GOT3 (cell line): ENCODE measurements at places on chromosomes 3 and 15.
A peak's percentile ranks its signal among the peaks of the same experiment; 100 is the strongest.

- no peak for DNase-seq
These were observed 20.1 kb downstream of the KBTBD8 start for GRCh38 chr3:67018105-67018788.

- no peak for DNase-seq
These were observed 47.7 kb downstream of the PXYLP1 start for GRCh38 chr3:141279077-141279967.

GRCh38 chr3:31959951-31960792 lies 20.9 kb downstream of the OSBPL10 start:
- no peak for DNase-seq

- no peak for DNase-seq
These were observed 52.5 kb downstream of the SH3BP5 start for GRCh38 chr3:15279671-15280402.

DNA sequence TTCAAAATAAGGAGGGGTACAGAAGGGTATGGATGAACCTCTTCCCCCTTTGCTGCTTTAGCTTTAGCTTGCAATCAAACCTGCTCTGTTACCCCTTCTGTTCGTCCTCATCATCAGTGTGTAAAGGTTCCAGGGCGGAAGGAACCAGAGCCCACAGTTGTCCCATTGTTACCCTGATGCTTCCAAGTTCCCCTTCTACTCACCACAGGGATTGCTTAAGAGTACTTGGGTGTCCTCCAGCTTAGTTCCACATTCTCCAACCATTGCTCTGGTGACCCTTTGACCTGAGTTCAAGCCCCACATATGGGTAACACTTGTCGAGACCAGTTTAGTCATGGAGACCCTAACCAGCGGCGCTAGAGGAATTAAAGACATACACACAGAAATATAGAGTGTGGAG lies 1080.1 kb upstream of the ALCAM start:
- DNase-seq: no peak

GRCh38 chr15:39668457-39668856 lies 87.6 kb downstream of the THBS1 start:
- DNase-seq: no peak

DNA sequence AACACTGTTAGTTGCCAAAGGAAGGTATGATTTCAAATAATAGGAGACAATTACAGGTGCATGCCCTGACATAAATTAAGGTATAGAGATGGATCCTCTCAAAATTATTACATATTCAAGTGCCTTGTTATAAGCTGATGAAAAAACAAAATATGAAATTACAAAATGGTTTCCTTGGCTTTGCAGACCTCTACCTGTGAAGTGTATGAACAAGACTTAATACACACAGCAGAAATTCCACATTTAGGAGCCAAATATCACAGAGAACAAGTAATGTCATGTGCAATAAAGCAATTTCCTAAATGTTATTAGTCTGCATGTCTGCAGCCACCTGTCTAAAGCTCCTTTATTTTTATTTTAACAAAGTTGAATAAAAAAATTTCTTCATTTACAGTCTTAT lies 151.5 kb downstream of the ALCAM start:
- DNase-seq: no peak

GRCh38 chr3:8970971-8971589 lies 7.8 kb upstream of the RAD18 start:
- no peak for DNase-seq

DNA sequence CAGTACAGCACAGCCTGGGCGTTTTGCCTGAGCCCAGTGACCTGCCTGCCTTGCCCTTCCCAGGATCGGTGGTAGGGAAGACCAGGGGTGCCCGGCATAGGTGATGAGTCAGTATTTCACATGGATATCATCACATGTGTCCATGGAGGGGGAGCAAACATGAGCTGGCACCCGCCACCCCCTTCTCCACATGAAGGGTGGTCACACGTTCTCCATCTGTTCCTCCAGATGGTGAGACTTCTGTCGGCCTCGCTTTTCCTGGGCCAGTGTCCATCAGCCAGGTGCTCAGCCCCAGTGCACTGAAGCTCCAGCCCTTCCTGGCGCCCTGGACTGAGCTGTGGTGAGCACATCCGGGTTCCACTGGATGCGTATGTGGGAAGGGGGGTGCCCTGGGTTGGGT lies 208.4 kb downstream of the UBE3A start:
- no peak for DNase-seq

DNA sequence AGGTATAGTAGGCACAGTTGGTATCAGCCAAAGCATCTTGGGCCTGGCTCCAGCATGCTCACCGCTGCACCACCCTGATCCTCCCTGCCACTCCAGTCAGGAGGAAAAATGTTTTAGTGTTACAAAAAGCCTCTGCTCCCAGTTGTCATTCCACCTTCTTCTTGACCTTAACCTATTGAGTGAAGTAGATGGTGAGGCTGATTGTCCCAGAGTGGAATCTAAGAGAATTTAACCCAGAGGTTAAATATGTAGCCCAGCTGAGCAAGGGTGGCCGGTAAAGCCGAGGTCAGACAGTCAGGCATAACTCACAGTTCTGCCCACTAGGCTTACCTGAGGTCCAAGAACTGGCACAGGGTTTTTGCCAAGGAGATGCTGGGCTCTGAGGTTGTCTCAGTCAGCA lies 30.7 kb upstream of the TNIK start:
- no peak for DNase-seq

GRCh38 chr3:67860429-67860828 lies 206.0 kb upstream of the SUCLG2 start:
- DNase-seq: no peak

DNA sequence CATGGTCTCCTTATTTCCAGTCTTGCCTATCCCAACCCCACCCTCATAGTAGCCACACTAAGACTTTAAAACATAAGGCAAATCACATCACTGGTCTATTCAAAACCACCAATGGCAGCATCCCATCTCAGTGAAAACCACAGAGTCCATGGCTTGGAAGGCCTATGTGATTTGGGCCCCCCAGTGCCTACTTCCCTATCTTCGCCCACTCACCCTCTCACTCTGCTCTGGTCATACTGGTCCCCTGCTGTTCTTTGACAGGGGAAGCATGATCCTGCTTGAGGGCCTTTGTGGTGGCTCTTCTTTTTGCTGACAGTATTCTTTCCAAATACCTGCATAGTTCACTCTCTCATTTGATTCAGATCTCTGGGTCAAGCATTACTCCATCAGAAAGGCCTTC lies 3.3 kb downstream of the GTF2A2 start:
- no peak for DNase-seq

- no peak for DNase-seq
These were observed 624 bp downstream of the AP3B2 start for GRCh38 chr15:82709081-82709420.

DNA sequence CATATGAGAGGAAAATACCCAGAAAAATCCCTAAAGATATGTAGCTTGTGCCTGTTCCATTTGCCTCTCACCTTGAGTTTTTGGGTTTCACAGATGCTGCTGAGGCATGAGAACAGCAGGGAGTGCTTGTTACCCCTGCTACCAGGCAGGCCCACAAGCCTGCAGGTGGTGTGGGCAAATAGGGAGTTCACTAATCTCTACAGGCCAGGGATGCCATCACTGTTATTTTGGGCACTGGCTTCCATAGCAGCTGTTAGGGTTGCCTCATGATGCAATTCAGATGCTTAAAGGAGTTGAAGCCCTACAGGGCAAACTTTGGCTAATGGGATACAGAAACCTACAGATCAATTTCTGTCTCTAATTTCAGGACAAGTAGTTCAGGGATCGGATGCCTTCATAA lies 873.5 kb downstream of the OTOL1 start:
- no peak for DNase-seq

GRCh38 chr3:195397524-195397923 lies 45.3 kb downstream of the ACAP2 start:
- DNase-seq: no peak

- no peak for DNase-seq
These were observed 405.9 kb upstream of the ZNF385D start for GRCh38 chr3:22156868-22157267.

DNA sequence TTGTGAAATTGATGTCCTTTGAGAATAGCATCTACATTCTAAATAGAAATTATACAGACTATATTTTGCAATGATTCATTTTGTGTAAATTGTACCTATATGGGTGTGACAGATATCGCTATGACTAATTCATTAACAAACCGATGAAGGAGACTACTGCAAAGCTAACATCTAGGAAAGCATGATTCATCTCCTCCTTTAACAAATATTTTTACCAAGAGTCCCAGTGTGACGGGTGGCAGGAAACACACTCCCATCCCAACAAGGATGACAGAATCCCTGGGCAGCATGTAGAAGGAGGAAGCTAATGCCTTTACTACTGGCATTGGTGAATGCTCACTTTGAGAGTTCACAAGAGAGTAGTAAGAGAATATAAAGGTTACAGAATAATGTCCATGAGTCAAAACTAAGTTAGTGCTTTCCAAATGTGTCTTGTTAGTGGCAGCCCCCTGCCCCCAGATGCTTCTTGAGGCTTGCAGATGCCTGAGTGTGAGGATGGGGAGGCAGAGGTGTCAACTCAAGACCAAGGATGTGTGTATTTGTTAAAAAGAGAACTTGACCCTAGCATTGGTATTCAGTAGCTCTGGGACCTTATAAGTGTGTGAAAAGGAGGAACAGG lies 180.6 kb downstream of the FMN1 start:
- no peak for DNase-seq

DNA sequence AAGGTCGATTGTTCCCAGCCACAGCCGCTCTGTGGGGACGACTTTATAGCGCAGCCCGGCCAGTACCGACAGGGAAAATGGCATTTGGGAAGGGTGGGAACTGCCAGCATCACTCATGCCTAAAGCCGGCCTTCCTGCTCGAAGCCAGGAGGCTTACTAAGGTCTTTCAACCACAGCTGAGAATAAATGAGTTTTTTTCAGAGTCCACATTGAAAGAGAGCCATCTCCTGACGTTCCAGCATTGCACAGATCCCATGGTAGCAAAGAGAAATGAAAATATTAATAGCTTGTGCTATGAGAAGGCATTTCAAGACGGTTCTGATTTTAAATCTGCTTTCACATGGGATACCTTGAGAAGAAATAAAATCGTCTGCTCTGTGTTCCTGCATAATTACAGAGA lies 230.2 kb upstream of the IGF1R start:
- DNase-seq: no peak

- no peak for DNase-seq
These were observed 92.0 kb downstream of the FAM43A start for GRCh38 chr3:194777729-194778128.

- no peak for DNase-seq
These were observed 34.0 kb downstream of the B3GALNT1 start for GRCh38 chr3:161070980-161071663.

GRCh38 chr15:51332206-51333147 lies 5.9 kb downstream of the CYP19A1 start:
- DNase-seq: no peak

- DNase-seq: peak; percentile 84
These were observed 10.8 kb upstream of the SHF start for GRCh38 chr15:45198337-45199135.

DNA sequence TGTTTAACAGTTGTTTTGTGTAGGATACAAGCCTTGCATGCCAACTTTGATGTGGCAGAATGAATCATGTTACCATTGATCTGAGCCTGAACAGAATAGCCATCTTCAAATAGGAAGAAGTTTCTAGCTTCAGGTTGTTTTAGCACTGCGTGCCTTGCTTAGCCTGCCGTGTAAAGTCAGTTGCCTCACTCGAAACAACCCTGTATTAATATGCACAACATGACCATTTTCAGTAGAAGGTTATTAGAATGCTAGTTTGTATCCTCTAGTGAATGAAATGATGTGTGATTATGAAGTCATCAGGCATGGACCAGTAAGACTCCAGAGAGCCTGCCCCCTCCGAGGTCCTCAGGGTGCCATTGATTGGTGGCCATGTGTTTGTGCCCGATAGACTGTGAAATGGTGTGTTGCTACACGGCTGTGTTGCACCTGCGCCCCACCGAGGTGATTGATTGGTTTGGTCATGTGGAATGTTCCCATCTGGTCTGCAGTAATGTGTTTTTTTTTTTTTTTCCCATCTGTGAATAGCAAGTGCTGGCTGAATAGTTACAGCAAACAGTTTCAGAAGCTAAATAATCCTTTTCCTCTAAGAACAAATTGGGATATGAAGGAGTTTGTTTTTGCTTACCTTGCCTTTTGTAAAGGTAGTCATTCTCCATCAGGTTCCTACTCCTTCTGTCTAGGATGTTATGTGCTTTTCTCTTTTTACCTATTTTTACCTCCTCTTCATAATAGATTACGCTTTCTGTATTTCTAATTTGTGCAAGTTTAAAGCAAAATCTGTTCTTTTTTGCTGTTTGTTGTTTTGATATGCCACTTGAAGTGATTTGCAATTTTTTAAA lies 214.9 kb downstream of the TCF12 start:
- DNase-seq: no peak

DNA sequence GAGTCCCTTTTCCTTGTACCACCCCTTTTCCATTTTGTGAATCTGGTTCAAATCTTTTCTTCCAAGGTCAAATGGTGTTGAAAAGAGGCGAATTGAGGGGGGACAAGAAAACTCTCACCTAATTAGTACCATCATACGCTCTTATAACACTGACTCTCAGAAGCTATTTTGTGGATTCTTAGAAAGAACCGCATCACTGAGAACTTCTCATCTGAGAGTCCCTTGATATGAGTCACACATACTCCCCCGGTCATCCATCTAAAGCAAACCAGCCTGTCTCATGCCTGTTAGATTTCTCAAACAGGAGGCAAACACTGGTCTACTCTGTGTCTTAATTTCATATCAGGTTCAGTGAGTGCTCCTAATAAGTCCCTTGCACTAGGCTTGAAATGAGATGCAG lies 76.5 kb upstream of the SPRED1 start:
- no peak for DNase-seq

- DNase-seq: no peak
These were observed 2.2 kb downstream of the MYRIP start for GRCh38 chr3:39811561-39811960.

- DNase-seq: no peak
These were observed 108.4 kb downstream of the PDE8A start for GRCh38 chr15:85089929-85090597.

GRCh38 chr3:139647866-139648435 lies 29.8 kb downstream of the NMNAT3 start:
- DNase-seq: no peak

GRCh38 chr3:40793730-40794129 lies 269.0 kb downstream of the ZNF621 start:
- no peak for DNase-seq

DNA sequence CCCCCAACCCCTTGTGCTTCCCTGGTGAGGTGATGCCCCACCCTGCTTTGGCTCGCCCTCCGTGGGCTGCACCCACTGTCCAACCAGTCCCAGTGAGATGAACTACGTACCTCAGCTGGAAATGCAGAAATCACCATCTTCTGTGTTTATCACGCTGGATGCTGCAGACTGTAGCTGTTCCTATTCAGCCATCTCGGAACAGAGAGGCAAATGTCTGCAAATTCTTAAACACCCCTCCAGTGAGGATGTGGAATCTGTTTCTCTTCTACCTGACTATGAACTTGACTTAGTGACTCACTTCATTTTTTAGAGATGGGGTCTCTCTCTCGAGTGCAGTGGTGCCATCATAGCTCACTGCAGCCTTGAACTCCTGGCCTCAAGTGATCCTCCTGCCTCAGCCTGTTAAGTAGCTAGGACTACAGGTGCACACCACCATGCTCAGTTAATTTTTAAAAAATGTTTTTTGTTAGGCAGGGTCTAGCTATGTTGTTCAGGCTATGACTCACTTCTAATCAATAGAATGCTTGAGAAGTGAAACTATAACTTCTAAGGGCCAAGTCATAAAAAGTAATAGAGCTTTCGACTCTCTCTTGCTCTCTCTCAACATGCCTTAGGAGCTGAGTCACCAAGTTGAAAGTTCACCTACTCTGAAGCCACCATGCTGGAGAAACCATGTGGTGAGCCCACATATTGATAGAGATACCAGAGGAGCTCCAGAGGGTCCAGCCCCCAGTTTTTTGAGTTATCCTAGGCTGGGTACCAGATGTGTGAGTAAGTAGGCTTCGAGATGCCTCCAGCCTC lies 11.5 kb upstream of the PARP14 start:
- no peak for DNase-seq
